ENCODE measurements at places on chromosomes 12 and 14. TPM values are rescaled to one million over a fixed set of nuclear protein-coding genes. Genes with fewer than 3 reads are reported as not detected.

Gene IGFBP6
- 684 TPM for total RNA-seq

Gene ABCC9
- total RNA-seq = 24.6 TPM

Gene FBXO34
- 24.6 TPM for total RNA-seq

Gene FOXN4
- not detected for total RNA-seq

Gene GYS2
- total RNA-seq = 0.98 TPM

Gene RASSF8
- total RNA-seq = 68.5 TPM

- DNase-seq = no peak
These were observed 178.7 kb downstream of the PAWR start for GRCh38 chr12:79512068-79512467.

DNA sequence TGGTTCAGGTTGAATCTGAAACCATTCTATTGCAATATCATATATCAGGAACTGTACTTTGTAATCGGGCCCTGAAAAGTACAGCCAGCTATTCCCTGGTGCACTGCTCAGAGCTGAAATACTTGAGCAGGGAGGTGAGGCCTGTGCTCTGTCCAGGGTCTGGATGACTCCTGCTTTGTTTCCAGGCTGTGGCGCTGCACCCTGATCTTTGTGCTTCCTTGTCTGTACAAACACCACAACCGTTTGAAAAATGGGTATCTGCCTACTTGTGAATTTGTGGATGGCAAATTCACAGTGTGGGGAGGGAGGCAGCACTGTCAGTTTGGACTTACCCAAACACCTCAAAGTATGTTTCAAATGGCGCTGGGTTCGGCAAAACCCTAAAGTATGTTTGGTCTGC is 155.4 kb upstream of the FAR2 start:
- no peak for DNase-seq

GRCh38 chr12:120920178-120920577 is 16.0 kb upstream of the SPPL3 start:
- DNase-seq = no peak

GRCh38 chr12:45713078-45713477 is 16.4 kb upstream of the ARID2 start:
- DNase-seq = no peak

DNA sequence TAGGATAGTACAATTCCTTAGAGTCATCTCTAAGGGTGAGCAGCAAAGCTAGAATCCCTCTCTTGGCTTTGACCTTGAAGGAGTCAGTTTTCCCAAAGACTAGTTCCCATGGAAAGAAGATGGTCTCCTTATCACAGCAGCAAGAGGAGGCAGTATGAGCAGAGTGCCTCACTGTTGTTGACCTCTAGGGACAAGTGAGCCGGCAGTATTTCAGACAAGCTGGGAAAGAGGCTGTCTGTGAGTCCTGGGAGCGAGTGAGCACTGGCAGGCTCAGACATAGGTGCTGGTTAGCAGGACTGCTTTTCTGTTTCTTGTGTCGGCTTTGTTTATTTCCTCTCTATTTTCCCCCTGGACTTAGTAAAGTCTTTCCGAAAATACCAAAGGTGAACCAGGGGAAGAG is 60.7 kb downstream of the NTF3 start:
- DNase-seq = no peak

DNA sequence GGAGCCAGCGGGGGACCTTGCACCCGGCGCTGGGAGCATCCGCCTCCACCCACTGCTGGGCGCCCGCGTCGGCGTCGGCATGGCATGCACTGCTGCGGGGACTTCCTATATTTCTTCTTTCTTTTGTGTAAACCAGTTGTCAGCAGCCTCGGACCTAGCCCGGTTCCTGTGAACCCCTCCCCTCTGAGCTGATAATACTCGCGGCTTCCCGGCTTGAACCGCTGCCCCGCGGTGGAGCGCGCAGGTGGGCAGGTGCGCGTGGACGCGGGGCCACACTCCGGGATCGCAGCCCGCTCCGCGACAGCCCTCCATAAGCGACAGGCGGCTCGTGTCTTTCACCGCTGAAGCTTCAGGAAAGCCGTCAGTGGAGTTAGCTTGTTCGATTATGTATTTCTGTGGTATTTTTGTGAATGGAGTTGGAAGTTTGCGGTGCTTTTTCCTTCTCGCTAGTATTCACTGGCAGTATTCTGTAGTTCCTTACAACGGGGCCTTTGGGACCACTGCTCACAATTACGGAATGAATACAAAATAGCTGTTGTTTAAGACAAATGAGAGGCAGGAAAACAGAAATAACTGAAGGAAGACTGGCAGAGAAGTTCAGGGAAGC is 870 bp downstream of the BMAL2 start:
- no peak for DNase-seq

DNA sequence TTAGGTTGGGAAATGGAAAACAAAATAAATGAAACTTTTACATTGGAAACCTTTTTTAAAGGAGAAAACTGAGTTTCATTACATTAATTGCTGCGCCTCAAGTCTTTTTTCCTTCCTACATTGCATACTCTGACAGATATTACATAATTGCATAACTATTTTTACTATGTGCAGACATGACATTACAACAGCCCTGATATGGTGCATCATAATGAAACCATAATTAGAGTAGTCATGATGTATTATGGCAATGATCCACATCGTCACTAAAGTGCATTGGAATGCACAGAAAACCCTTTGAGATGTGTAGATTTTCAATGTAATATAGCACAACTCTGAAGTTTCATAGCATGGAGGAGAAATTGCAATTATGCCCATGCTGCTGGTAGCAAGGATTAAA is 217.8 kb upstream of the NPAS3 start:
- DNase-seq = no peak

GRCh38 chr12:132641811-132642650 is 23.5 kb downstream of the P2RX2 start:
- DNase-seq = no peak

- DNase-seq = no peak
These were observed 51.5 kb upstream of the RNU6-7 start for GRCh38 chr14:32150392-32150791.

- DNase-seq = no peak
These were observed 90.9 kb downstream of the SRGAP1 start for GRCh38 chr12:63935361-63935760.

GRCh38 chr12:105523164-105524057 is 192.9 kb downstream of the C12orf75 start:
- no peak for DNase-seq

GRCh38 chr12:75542942-75543341 is 31.5 kb upstream of the KRR1 start:
- DNase-seq = no peak

- no peak for DNase-seq
These were observed 40.1 kb downstream of the NUMB start for GRCh38 chr14:73418227-73418626.

DNA sequence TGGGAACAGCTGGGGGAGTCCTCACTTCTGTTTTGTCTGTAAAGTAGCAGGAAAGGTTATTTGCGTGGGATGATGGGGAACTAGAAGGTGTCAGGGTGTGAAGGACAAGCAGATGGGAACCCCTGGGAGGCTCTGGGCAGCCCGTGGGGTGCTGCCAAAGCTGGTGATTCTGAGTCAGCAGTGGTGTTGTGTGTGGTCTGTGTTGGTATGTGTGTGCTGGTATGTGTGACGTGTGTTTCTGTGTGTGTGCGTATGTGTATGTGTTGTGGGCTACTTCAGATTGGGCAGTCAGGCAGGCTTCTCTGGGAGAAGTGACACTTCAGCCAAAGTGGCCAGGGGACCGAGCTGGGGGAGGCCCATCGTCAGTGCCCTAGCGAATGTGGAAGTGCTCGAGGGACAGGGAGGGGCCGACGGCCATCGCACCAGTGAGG is 15.3 kb upstream of the BDKRB2 start:
- DNase-seq = no peak

DNA sequence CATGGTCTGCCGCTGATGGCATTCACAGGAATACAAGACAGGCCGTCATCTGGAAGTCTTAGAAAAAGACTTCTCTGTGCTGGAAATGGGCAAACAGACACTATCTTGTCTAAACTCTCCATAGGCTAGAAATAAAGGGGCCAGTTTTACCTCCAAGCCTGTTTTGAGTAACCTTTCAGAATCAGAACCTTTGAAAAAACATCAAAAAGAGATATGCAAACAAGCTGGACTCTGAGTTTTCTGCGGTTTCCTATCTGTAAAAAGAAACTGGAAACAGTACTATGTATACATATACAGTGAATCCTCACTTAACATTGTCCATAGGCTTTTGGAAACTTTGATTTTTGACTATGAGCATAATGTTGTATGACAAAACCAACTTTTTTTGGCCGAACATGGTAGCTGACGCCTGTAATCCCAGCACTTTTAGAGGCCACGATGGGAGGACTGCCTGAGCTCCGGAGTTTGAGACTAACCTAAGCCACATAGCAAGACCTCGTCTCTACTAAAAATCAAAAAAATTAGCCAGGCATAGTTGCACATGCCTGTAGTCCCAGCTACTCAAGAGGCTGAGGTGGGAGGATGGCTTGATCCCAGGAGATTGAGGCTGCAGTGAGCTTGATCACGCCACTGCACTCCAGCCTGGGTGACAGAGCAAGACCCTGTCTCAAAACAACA is 92.9 kb upstream of the MAX start:
- no peak for DNase-seq

GRCh38 chr12:21248679-21249078 is 86.0 kb downstream of the SLCO1A2 start:
- no peak for DNase-seq

GRCh38 chr12:60752589-60752988 is 1156.8 kb downstream of the SLC16A7 start:
- DNase-seq = no peak

- DNase-seq = no peak
These were observed 190.3 kb downstream of the KCNH5 start for GRCh38 chr14:62854951-62855350.

DNA sequence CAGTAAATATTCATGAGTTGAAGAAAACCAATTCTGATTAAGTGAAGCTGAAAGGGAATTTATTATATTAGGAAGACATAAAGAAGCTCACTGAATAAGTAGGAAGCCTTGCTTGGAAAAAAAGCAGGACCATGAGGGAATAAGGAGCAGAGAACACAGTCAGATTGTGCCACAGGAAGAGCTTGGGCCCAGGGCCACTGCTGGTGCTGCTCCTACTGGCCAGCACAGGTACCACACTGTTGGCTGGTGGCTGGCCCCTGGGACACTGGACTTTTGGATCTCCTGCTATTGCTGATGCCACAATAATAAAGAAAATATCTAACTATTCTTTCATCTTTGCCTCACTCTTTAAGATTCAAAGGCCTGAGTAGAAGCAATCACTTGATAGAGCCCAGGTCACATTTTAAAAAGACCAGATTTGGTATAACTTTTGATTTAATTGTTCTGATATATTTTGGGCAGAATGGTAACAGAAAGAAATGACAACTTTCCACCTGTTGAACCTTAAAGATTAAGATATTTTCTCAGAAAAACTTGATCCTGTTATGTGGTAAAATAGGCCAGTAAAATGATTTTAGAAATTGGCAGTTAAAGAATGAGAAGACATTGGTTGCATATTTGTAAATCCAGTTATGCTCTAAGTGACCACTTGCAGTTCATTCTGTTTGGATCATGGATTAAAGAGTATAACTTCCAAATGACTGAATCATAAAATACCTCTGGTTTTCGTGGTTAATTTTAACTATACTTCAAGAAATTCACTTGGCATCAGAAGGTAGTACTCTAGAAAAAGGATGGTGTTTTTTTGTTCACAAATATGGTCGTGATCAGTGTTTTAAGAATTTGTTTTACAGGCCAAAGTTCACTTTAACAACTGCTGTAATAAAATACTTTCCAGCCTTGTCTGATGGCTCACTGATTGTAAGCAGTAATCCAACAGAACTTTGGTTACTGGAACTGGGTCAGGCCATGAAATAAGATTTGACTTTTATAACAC is 68.3 kb downstream of the DERA start:
- DNase-seq = no peak

- no peak for DNase-seq
These were observed 513.4 kb upstream of the FLRT2 start for GRCh38 chr14:85016496-85016895.

- no peak for DNase-seq
These were observed 162.0 kb upstream of the TMCC3 start for GRCh38 chr12:94812345-94812744.

DNA sequence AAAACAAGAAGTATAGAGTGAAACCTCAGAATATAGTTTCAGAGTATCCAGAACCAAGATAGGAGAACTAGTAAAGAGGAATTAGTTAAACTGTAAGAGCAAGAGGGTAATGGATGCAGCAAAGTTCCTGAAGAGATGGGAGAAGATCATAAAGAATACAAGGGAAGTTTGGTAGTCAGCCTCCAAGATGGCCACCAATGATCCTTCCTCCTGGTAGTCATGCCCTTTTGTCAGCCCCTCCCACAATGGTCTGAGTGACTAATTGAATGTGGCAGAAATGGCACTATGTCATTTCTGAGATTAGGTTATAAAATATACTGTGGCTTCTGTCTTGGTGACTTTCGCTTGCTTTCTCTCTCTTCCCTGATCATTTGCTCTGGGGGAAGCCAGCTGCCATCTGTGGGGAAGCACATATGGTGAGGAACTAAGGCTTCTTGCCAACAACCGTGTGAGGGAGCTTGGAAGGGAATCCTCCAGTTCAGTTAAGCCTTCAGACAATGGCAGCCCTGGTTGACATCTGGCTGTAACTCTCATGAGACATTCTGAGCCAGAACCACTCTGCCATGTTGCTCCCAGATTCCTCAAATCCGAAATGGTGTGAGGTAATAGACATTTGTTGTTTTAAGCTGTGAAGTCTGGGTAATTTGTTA is 55.3 kb upstream of the AMN1 start:
- no peak for DNase-seq

DNA sequence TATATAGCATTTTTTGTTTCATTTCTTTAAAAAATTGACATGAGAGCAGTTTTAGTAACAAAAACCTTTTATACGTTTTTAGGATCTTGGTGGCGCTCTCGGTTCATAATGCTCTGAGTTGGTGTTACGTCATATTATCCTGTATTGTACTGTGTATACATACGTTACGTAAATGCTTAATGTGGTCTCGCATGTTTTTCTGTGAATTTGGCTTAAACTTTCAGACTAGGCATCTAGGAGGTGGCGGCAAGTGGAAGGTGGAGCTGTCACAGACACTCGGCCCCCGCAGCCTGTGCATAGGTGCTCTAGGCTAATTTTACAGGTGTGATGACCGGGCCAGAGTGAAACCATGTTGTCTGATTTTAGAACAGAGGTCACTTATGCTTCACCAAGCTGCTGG is 60.0 kb downstream of the PPP2R5C start:
- DNase-seq = peak; percentile 40

DNA sequence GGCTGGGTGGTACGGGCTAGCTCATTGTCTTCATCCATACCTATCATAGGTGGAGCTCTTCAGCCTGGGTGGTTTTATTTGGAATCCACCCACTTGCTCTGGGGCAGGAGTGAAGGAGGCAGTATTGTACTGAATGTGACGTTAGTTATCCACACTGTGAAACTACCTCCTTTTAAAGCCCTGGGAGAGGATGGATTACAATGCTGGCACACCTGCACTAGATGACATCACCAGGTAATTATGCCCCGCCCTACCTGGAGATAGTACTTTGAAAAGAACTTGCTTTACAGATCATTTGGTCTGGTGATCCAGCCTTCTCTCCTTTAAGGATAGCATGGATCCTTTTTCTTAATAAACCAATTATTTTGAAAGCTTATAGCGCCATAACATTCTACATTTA is 78.0 kb downstream of the B4GALNT3 start:
- no peak for DNase-seq

GRCh38 chr14:29016050-29016900 is 249.7 kb downstream of the FOXG1 start:
- no peak for DNase-seq

- DNase-seq = no peak
These were observed 308.0 kb downstream of the ITPR2 start for GRCh38 chr12:26524862-26525465.

- DNase-seq = no peak
These were observed 36.3 kb downstream of the RPS29 start for GRCh38 chr14:49549881-49550280.

Measured in vagina (tissue), 2 donors.